ENCODE measurements at places on chromosomes 2 and 18.

GRCh38 chr2:136081582-136082210, 36.3 kb downstream of the CXCR4 start:
- no peak for DNase-seq

GRCh38 chr2:132911726-132912724, 242.0 kb upstream of the LYPD1 start:
- DNase-seq = no peak

DNA sequence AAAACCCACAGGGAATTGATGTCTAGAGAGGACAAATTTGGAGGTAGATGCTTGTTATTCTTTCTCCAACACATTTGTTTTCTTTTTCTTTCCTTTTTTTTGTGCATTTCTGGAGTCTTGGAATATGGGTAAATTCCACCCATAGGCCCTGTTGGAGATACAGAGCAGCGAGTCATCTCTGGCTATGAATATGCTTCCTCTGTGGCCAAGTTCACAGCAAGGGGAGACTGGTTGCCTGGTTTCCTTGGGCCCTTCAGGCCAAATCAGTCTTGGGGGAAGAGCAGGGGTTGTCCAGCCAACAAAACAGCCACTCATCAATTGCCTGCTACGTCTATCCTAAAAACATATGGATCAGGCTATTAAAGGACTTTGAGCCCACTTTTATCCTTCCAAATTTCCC, 27.5 kb downstream of the SP100 start:
- no peak for DNase-seq

DNA sequence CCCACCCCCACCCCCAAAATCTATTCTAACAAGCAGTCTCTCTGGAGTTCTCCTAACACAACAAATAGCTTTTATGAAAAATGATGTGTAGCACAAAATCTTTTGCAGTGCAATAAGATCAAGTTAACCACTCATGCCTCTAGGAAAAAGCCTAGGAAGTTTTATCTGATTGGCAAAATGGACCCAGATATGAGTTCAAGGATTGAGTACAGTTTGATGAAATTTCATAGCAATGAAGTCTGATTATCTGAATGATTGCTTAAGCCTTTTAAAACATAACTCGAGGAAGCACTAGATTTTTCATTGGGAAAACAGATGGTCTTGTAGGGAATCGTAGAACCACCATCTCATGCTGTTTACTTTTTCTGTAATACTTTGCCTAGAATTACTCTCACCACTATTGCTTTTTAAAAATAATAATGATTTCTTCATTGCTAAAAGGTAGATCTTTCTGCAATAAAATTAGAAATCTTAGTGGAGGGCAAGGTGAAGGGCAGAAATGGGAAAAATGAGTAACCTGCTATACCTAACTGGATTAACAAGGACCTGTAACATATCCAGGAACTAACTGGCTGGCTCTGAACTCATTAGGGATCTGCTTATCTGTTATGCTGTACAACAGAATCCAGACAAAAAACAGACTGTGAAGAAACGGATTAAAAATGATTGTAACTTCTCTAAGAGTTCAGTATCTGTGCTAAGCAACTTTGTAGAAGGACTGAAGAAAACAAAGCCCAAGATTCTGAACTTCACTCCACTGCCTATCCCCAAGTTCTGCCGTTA, 73.7 kb upstream of the ETAA1 start:
- DNase-seq = no peak

DNA sequence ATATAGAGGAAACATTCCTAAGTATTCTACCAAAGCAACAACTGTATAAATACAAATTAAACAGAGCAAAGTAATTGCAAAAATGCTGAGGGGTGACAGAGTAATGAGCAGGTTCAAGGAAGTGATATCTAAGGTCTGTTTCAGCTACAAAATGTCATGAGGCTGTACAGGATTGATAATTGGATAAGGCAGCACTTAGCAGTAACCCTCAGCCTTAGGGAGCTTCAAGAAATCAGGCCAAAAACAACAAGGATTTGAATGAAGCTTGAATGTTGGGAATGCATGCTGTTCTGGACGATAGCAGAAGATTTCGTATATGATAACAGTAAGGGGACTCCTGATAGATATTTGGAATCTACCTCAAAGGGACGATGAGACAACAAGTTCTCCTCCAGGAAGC, 142.0 kb upstream of the MMADHC start:
- no peak for DNase-seq

DNA sequence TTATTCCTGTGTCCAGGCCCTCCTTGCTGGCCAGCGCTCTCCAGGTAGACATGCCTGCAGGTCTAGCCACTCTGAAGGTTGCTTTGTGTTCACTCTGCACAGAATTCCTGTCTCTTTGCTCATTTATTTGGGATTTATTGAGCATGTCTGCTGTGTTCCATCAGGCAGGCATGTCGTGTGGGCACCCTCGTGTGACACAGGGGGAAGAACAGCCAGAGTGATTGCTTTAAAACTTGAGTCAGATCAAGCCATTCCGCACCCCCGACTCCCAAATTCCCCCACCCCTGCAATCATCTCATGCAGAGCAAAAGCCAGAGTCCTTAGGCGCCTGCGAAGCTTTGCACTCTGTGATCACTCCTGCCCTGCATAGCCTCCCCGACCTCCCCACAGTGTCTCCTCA, 44.7 kb upstream of the SIX2 start:
- no peak for DNase-seq
